GM06990 (cell line): ENCODE measurements at places on chromosomes 6 and 20.

DNA sequence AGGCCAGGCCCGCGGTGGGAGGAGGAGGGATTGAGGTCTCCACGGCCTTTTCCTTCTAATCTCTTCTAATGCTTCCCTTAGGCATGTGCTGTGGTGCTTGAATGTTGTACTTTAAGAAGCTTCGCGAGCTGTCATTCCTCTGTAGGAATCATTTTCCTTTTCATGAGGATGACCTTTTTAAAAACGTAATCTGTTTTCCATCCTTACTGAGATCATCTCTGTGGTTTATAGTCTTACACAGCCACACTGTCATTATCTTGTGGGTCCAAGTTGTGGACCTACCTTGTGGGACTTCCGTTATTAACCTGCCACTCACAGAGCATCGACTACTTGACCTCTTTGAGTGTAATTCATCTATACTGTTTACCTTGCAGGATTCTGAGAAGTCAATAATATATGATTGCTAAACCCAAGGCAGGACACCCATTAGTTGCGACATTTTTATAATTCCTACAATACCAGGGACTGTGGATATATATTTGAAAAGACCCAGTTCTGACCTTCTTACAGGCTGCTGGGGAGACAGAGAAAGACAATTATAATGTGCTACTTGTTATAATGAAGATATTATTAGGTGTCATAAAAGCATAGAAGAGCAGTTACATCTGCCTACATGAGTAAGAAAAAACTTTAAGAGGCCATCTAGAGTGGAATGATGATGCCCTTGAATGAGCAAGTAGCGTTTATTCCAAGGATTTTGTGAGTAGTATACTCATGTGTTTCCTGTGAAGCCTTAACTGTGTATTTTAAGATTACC, 842 bp downstream of the SLC25A27 start:
- DNase-seq: no peak

DNA sequence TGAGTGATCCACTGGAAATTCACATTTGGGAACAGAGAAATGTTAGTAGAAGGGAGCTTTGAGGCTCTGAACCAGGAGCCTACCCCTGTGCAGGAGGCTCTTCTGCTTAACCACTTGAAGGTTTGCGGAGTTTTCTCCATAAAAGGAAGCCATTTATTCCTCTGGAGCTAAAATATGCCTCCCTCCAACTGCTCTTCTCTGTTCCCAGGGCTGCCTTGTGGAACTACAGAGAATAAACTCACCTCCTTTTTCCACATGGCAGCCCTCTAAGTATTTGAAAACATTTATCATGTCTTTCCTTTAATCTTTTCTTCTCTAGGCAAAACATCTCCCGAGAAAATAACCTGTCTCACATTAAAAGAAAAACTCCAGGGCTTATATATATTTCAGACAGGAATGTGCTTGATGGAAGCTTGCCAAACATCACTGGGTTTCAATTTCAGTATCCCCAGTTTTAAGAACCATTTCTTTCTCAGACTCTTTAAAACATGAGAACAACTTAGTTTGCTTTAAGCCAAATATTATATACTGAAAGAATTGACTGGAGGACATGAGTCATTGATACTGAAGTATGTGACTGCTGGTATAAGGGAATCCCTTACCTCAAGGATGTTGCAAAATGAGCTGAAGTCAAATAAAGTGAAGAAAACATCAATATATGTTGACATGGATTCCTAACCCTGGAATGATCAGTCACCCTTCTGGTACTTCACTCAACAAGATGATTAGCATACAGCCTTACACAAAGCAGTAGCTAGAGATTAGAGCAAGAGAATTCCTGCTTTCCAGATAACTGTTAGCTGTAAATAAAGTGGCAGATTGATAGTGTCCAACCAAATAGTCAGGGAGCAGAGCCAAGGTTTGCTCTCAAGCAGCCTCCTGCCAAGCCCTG, 74.0 kb downstream of the ZBTB2 start:
- DNase-seq: no peak

- DNase-seq: no peak
Measured at GRCh38 chr6:137046871-137047412, 2.2 kb upstream of the IL20RA start.

DNA sequence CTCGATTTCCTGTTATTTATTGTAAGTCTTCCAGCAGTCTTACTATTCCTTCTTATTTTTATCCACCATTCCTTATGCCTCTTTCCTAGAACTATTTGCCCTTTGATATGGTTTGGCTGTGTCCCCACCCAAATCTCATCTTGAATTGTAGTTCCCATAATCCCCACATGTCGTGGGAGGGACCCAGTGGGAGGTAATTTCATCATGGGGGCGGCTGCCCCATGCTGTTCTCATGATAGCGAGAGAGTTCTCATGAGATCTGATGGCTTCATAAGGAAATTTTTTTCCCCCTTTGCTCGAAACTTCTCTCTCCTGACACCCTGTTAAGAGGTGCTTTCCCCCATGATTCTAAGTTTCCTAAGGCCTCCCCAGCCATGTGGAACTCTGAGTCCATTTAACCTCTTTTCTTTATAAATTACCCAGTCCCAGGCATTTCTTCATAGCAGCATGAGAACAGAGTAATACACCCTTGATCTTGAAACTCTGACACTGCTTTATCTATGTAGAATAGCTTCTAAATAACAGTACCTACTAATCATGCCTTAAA, 48.8 kb downstream of the PLN start:
- DNase-seq: no peak

DNA sequence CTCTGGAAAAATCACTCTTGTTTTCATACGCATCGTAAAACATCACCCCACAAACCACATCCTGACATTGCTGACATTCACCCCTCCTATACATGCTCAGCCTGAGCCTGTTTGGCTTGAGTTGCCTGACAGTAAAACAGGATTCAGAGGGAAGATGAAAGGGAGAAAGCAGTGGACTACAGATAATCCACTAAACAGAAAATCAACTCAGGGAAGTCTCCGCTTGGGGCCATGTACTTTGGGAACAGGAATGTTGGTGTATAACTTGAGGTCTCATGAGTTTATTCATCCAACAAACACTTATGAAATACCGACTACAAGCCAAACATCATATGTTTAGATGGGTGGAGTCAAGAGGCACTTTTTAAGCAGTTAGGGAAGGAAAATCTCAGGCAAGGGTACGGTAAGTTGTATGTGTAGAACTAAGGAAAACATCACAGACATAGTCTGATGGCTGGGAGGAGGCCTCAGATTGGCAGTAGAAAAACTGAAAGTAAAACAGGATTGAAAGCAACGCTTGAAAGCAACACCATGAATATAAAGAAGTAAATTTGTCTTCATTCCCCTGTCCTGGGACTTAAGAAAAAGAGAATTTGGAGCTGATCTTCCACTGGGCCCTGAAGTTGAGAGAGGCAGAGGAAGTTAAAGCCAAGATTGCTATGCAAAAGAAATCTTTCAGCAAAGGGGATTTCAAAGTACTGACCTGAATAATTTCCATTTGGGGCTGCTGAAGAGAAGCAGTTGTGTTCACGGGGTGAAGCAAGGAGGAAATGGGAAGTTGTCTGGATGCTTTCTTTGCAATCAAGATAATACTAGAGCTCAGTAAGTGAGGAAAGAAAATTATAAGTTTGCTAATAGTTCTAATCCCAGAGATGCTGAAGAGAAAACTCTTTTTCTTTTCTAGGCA, 28.8 kb downstream of the PDE7B start:
- DNase-seq: peak; percentile 25

DNA sequence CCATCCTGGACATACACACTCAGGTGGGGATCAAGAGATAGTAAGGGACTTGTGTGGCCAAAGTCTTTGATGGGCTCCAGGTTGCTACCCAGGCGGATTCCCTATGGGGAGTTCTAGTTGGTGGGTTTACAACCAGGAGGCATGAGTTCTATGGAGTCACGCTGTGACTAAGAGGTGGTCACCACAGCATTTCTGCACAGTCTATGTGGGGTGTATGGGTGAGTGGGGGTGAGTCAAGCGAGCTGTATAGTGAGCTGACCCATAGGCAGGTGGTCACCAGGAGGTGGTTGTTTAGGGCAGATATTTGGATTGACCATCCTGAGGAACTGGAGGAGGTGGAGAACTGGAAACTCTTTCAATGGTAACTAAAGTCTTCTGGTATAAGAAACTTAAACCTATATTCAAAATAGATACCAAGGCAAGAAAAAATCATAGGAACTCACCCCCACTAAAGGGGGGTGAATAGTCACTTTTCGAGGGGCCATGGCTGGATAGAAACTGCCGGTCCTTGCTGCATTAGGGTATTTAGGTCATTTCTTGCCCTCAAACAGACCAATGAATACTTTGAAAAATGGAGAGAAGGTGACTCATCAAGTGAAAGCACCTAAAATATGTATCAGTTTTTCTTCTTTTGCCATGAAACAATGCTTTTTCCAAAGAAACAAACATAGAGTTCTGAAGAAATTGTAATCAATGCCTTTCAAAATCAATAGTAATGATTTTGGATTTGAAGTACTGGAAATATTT, 84.3 kb upstream of the NRN1 start:
- DNase-seq: no peak

GRCh38 chr6:111550953-111551352, 54.7 kb downstream of the TRAF3IP2 start:
- DNase-seq: no peak

DNA sequence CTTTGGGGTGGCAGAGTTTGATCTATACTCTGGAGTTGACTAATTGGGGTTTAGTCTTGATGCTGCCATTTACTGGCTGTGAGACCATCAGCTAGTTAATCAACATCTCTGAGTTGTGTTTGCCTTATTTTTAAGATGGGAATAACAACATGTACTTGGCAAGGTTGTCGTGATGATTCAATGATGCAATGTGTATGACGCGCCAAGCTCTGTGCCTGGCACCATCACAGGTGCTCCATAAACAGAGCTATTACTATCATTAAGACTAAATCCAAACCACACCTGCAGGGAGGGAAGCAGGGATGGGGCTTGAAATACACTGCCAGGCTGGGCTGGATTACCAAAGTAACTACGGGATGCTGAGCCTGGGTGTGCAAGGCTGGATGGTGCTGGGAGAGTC, 60.1 kb upstream of the E2F3 start:
- no peak for DNase-seq

GRCh38 chr6:21429291-21429690, 164.3 kb upstream of the SOX4 start:
- no peak for DNase-seq

DNA sequence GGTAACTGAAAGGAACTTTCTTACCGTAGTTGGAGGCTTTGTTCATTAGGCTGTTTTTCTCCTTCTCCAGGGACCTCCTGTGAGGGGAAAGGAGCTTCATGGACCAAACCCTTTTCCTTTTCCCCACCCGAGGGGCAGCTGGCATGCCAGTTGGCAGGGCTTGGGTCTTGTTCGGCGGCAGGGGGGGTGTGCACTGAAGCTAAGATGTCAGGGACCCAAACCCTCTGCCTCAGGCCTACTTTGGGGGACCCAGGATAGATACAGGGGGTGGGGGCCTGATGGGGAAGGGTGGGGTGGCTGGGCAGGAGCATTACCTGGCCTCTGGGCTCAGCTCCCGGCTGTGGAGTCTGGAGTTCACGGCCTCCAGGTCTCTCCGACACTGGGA, 14.9 kb downstream of the CCDC167 start:
- no peak for DNase-seq

DNA sequence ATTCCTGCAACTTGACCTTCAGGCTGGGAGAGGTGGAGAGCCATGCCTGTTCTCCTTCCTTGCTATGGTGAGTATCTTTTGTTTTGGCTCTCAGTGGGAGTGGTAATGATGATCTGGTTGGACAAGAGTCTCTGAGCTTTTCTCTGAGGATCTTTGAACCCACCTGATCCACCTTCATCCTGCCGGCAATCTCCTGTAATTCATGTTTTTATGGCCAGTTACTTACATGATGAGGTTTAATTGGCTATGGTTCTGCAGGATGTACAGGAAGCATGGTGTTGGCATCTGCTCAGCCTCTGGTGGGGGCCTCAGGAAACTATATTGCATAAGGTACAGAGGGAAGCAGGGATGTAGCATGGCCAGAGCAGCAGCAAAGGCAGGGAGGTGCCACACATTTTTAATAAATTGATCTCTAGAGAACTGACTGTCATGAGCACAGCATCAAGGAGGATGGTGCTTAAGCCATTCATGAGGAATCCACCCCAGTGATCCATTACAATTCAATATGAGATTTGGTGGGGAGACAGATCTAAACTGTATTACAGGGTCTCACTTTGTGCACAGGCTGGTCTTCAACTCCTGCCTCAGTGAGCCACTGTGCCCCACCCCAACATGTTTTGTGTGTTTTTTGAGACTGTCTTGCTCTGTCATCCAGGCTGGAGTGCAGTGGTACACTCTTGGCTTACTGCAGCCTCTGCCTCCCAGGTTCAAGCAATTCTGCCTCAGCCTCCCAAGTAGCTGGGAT, 10.0 kb downstream of the HSPA1B start:
- DNase-seq: no peak

DNA sequence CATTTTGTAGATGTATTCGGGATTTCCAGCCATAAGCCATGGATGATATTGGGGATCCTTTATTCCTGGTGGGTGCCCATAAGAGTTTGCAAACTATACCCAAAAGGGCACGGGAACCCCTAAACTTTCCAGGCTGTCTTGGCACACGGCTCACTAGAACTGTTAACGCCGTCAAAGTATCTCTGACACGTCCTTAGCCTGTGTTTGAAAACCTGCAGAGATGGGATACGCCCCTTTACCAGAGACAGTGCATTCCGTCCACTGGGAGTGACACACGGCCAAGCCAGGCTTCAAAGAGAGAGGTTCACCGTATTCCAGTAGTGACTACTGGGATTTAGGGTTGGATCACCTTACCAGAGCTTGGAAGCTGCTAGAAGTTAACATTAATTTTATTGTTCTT, 95.0 kb downstream of the THBS2 start:
- no peak for DNase-seq

DNA sequence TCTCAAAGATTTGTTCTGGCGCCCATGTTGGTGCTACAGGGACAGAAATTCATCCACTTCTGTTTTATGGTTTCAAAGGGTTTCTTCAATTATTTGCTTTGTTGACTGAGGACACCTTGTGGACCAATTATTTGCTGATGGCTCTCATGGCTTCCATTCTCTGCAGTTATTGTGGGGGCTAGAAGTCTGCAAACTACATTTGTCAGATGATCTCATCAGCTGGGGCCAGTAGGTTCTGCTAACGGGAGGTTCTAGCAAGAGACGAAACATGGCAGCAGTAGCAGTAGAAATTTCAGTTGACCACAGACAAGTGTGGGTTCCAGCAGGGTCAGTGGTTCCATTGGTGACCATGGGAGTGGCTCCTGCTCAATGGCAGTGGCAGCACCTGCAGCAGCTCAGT, 72.8 kb upstream of the BLCAP start:
- no peak for DNase-seq
